ENCODE measurements at places on chromosomes 11 and 22.

- peak; percentile 66 for DNase-seq
These were observed at the start of gene HMOX1 for GRCh38 chr22:35380537-35381423. Gene HMOX1 (plus strand): TSS chr22:35381096. CDS start chr22:35381174, 78 bp downstream.

- DNase-seq: no peak
These were observed 50.9 kb upstream of the CDON start for GRCh38 chr11:126113515-126113957.

DNA sequence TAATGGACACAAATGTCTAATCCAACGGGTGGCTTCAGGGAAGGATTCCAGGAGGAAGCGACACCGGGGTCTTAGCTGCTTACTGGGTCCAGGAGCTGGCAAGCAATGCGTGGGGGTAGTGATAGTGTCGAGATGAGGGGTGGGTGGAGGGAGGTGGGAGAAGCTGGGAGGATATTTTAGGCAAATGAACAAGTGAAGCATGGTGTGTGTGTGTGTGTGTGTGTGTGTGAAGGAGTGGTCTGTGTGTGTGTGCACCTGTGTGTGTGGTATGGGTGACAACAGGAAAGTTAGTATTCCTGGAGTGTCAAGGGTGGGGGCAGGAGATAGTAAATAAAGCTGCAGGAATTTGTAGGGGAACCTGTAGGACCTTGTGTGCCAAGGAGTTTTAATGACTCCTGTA, 126.9 kb upstream of the ZBED5 start:
- DNase-seq: no peak

DNA sequence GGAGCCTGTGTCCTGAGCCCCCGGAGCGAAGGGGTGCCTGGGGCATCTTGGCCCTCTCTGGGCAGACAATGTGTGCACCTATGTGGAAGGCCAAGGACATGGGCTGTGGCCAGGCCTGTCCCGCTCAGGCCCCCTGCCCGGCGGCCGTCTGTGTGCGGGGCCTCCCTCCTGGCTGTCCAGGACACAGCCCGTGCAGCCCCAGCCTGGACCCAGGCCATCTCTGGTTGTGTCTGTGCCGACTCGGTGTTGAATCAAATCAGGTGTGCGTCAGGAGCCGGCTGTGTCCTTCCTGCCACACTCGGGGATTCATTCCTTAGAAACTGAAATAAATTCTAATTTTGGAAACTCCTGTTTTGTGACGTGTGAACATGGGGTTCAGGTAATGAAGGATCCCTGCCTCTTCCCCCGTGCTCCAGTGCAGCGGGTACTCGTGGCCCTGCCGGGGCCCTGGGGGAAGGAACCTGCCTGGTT, 1.5 kb upstream of the SELENOO start:
- DNase-seq: no peak

- DNase-seq: no peak
These were observed 350.1 kb downstream of the CASP12 start for GRCh38 chr11:104547996-104548661.

GRCh38 chr11:32526760-32527159, 56.9 kb upstream of the EIF3M start:
- no peak for DNase-seq

DNA sequence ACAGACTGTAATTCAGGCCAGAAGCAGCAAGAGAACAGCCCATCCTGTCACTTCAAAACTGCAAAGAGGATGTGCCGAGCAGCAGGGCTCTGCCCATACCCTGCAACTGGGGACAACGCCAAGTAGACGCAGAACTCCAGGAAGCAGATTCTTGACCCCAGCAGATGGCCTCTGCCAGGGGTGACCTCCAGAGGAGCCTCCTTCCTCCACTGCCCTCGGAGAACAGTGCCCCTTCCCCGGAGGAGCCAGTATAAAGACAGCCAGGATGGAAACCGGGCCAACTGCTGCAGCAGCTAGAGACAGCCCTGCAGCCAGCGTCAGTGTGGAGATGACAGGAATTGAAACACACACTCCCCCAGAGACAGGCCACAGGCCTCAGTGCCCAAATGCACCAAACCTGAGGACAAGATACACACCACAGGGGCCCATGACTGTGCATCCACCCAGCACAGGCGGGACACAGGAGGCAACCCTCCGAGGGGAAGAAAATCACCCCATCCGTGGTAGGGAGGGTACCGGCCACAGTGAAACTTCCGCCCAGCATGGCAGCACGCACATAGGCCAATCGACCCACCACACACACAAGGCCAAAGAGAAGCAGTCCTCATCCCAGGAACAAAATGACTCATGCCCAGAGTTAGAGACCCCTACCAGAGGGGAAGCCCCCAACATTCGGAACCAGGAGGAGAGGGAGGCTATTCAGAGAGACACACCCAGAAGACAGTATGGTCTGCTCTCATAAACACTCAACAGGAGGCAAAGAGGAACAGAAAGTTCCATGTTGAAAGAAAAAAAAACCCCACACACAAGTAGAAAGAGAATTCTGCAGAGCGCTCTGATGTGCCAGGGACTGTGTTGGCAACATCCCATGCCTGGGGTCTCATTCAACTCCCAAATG, 5.6 kb downstream of the AHNAK start:
- peak; percentile 46 for DNase-seq

DNA sequence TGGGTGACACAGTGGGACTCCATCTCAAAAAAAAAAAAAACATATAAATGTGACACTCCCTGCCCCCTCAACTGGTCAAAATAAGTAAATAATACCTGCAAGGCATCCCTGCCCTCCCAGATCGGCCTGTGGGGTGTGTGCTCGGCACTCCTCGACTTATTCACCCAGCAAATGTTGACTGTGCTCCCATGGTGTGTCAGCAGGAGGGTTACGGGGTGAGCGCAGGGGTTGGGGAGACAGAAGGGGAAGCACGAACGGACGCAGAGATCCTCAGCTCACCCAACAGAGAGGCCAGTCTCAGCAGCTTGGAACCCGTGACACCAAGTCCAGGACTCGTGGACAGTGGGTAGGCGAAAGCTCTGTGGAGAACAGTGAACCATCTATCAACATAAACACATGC, 1.6 kb upstream of the ADM2 start:
- no peak for DNase-seq

- DNase-seq: no peak
These were observed 57.2 kb downstream of the NAV2 start for GRCh38 chr11:19769820-19770219.

GRCh38 chr22:49213731-49214352, 613.8 kb downstream of the BRD1 start:
- DNase-seq: no peak

DNA sequence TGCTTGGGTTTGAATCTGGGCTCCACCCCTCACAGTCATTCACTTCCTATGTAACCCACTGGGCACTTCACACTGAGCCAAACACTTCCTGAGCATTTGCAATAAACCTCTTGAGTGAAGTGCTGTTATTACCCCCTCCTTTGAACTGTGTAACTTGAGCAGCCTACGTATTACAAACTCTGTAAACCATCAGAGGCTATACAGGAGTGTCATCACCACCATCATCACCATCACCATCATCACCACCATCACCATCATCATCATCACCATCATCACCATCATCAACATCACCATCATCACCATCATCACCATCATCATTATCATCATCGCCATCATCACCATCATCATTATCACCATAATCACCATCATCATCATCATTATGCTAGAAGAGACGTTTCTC, 18.4 kb downstream of the RTL6 start:
- DNase-seq: no peak

GRCh38 chr11:126502982-126503381, 147.5 kb downstream of the ST3GAL4 start:
- DNase-seq: no peak

GRCh38 chr22:29277927-29278326, 9.9 kb downstream of the EWSR1 start:
- no peak for DNase-seq

DNA sequence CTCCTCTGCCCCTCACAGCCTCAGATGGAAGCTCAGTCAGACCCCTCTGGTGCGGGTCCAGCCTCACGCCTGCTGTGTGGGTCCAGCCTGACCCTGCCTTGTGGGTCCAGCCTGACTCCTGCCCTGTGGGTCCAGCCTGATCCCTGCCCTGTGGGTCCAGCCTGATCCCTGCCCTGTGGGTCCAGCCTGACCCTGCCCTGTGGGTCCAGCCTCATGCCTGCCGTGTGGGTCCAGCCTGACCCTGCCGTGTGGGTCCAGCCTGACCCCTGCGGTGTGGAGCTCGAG, 445.3 kb downstream of the BRD1 start:
- DNase-seq: no peak

DNA sequence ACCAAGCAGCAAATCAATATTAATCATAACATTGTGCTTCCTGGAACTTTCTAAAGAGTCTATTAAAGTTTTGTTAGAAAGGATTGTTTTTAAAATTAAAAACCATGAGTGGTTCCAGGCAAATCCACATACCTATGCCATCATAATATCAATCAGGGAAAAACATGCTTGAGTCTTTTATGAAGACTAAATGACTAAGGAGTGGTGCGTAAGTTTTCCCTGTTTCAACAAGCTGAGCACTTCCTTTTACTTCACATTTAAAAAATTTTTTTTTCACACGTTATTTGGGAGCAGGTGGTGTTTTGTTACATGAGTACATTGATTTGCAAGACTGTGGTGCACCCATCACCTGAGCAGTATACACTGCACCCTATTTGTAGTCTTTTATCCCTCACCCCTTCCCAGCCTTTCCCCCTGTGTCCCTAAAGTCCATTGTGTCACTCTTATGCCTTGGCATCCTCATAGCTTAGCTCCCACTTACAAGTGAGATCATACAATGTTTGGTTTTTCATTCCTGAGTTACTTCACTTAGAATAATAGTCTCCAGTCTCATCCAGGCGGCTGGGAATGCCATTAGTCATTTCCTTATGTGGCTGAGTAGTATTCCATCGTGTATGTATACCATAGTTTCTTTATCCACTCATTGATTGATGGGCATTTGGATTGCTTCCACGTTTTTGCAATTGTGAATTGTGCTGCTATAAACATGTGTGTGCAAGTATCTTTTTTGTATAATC, 1190.3 kb upstream of the RAG2 start:
- no peak for DNase-seq

DNA sequence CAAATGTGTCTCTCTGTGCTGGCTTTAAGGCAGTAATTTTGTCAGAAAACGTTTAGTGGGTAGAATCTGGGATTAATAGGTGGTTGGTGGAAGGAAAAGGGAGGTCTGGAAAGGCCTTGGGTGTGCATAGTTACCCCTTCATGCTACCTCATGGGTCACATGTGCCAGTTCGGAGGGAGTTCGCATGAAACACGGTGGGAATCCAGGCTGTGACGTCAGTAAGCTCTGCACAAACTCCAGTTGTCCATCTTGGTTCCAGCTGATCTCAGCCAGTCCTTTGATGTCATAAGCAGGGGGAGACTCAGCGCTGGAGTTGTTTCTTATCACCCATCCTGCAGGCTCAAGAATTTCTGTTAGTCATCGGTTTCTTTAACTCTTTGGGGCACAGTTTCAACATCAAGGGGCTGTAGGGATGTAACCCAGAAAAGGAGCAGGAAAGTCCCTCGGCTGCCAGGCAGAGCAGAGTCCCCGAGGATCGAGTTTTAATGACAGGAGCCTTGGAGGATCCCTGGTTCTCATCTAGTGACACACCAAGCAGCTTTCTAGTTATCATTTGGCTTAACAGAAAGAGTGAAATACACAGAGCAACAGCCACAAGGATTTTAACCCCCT, 28.9 kb downstream of the MOV10L1 start:
- no peak for DNase-seq

- no peak for DNase-seq
These were observed 14.2 kb downstream of the PRR33 start for GRCh38 chr11:1877211-1878136.

DNA sequence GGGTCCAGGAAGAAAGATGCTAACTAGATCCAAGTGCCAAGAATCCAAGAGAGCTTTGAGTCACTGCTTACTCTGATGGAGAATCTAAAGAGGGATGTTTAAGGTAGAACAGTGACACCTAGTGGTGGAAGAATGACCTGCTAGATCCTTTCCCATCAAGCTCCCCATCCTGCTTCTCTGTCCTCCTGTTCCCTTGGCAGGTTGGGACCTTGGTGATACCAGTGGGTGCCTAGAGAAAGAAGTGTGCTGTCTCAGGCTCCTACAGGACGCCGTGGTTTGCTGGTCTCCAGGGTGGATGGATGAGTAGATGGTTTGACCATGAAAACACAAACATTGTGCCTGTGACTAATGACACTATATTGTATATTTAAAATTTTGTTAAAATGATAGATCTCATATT, 383.7 kb downstream of the TMEM135 start:
- peak; percentile 26 for DNase-seq

DNA sequence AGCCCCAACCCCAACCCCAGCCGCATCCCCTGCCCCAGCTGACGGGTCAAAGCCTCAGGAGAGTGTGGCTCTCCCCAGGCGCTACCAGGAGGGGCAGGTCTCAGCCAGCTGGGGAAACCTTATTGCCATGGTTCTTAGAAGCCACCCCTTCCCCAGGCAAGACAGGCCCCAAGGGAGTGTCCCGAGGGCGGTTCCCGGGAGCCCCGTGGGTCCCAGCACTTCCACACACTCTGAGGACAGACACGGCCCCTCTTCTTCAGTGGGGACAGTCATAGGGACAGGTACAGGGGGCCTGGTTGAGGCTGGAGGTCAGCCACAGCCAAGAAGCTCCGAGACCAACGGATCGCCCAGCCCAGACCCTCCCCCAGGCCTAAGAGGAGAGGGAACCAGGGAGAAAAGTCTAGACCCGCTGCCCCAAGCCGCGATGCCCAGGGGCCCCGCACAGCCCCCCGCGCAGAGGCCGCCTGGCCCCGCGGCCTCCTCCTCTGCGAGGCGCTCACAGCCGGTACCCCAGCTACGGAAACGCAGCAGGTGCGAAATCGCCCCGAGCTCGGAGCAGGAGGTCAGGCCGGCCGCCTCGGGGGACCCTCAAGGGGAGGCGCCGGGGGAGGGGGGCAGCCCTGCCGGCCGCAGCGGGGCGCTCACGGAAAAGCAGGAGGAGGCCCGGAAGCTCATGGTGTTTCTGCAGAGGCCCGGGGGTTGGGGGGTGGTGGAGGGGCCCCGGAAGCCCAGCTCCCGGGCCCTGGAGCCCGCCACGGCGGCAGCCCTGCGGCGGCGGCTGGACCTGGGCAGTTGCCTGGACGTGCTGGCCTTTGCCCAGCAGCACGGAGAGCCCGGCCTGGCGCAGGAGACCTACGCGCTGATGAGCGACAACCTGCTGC, 2.6 kb downstream of the KLHDC7B start:
- DNase-seq: peak; percentile 63

DNA sequence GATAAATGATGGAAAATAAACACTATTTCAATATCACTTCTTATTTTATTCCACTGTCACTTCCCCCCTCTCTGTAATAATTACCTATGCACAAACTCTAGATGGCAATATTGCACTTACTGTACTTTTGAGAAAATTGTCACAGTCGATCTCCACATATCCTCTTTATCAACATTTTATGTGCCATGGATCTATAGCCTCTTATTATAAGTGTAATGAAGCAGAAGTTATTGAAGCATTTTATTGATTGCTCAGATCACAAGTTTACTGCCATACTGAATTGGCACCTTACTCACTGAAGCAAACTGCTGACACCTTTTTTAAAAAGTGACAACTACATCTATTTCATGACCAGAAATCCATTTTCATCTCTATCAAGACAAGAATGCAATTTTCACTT, 133.4 kb downstream of the DCDC1 start:
- DNase-seq: no peak

GRCh38 chr11:45913942-45914635, 3.6 kb downstream of the PEX16 start:
- DNase-seq: no peak
